ENCODE measurements at places on chromosomes 11 and 22.

DNA sequence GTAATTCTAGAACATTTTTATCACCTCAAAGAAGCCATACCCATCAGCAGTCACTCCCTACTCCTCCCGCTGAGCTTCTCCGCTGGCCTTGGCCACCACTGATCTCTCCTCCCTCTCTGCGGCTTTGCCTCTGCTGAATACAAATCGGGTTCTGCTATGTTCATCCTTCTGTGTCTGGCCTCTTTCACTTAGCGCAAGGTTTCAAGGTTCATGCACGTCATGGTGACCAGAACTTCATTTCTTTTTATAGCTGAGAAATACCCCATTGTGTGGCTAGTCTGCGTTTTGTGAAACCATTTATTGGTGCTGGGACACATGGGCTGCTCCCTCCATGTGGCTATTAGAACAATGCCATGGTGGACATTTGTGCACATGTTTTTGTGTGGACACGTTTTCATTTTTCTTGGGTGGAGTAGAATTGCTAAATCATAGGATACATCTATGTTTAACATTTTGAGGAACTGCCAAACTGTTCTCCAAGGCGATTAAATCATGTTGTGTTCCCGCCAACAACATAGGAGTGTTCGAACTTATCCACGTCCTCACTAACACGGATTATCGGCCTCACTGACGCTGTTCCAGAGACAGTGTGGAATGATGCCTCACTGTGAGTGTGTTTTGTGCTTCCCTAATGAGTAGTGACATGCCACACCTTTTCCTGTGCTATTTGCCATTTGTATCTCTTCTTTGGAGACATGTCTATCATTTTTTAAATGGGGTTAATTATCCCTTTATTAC lies 24.2 kb upstream of the KRTAP5-6 start:
- DNase-seq: no peak

DNA sequence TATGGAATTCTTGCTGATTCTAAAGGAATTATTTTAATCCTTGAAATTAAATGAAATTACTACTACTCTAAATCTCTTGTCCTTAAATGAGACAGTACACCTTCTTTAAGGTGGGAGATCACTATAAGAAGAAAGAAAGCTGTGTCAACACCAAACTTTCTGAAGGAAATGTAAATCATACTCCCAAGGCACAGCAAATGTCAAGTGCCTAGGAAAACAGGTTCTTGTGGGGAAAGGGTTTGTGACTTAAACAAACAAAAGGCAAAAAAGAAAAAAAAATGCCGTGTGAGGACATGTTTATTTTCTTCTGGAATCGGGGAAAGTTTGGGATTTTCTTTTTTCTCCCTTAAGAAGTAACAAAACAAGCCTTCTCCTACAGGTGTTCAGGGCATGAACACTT lies 745.1 kb downstream of the DLG2 start:
- DNase-seq: no peak

DNA sequence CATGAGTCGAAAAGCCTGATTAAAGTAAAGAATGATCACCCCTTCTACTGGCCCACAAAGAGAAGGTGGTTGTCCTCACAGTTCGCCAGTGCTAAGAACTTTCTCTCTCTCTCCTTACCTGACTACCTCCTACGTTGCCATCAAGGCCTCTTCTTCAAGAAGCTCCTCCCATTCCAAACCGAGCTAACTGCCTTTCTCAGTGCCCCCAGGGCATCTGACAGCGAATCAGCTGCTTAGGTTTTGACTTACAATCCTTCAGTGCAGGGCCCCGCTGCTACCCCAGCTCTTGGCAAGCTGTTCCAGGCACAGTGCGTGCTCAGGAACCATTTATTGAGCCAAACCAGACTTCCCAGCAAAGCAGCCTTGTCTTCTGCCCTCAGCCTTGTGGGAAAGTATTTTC lies 5.8 kb downstream of the VSTM5 start:
- no peak for DNase-seq

DNA sequence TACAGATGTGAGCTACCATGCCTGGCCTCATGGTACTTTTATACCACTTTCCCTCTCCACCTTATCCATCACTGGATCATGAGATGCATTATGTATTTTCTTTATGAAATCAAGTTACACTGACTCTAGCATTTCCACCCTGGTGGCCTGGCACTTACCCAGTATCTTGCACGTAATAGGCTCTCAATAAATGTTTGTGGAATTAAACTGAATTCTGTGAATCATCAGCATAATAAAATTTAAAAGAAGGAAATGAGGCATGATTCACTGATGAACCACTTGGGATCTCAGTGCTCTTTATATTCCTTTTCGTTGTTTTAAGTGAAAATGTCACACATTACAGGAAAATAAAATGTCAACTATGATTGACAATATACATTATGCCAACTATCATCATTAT lies 25.1 kb downstream of the ADM start:
- DNase-seq: no peak

GRCh38 chr11:125874556-125875124 lies 12.8 kb upstream of the HYLS1 start:
- no peak for DNase-seq

GRCh38 chr22:32861330-32861729 lies 59.8 kb downstream of the TIMP3 start:
- no peak for DNase-seq

- no peak for DNase-seq
These were observed 3.7 kb downstream of the RNASEH2C start for GRCh38 chr11:65716774-65717405.

GRCh38 chr11:128394431-128395089 lies 192.8 kb downstream of the ETS1 start:
- no peak for DNase-seq

GRCh38 chr11:10722307-10722706 lies 28.7 kb upstream of the CTR9 start:
- DNase-seq: no peak

DNA sequence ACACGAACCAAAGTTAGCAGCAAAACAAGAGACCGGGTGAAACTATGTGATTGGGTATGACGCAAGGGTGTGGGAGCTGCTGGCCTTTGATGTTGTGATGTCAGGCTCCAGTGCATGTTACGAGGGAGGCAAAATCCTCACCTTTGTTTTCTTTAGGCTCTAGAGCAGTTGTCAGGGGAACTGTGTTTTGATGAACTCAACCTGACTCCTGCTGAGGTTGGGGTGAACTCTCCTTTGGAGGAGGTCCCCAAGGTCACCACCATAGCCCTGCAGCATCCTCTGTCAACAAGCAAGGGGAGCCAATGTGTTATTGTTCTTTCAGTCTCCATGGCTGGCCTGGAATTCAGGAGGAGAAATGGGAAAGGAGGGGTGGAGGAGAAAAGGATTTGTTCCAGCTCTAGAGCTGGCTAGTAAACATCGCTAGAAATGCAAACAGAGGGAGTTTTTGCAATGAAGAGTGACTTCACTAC lies 33.8 kb downstream of the RASSF10 start:
- no peak for DNase-seq

GRCh38 chr11:131584785-131585592 lies 214.6 kb downstream of the NTM start:
- no peak for DNase-seq

GRCh38 chr11:65552388-65552951 lies 5.7 kb downstream of the LTBP3 start:
- no peak for DNase-seq

GRCh38 chr11:70547821-70548670 lies 149.7 kb downstream of the CTTN start:
- no peak for DNase-seq

DNA sequence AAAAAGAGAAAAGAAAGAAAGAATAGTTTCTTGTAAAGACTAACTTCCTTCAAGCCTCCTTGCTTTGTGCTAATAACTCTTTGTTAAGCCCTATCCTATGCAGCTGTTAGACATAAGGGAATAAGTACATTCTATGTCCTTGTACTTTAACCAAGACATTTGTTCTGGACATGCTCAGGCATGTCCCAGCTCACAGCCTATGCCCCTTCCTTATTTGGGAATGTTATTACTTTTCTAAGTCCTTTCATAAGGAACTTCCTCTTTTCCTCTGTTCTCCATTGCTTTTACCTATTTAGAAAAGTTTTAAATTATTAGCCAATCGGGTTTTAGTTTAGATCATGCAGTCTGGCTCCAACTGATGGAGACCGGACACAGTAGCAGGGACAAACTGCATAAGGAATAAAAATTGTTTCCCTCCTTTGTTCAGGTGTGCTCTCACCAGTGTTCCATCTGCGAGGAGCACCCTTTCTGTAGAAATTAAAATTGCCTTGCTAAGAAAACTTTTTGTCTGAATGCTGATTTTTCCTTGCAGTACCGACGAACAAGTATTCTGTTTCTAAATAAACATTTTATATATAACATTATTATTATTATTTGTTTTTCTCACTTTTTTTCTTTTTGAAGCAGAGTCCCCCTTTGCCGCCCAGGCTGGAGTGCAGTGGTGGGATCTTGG lies 21.6 kb upstream of the SPINDOC start:
- DNase-seq: no peak

GRCh38 chr11:16982256-16982671 lies 31.9 kb downstream of the PLEKHA7 start:
- DNase-seq: no peak

- DNase-seq: no peak
These were observed 112.1 kb downstream of the PAX6 start for GRCh38 chr11:31699066-31699465.

GRCh38 chr11:95245038-95245437 lies 14.0 kb upstream of the SESN3 start:
- no peak for DNase-seq

DNA sequence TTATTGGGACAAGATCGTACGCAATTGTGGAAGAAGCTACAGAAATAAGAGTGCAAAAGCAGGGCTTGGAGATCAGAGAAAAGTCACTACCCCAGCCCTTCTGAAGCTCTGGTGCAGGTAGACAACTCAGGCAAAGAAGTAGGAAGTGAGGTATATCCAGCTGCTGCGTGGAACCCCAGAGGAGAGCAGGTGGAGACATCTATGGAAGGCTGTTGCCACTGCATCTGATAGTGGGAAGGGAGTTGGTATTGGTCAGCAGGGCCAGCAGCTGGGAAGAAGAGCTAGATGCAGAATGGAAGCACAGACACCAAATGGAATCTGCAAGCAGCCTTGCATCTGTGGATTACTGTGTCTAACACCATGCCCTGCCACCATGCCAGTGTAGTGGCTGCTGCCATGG lies 165.1 kb downstream of the WNT11 start:
- no peak for DNase-seq

DNA sequence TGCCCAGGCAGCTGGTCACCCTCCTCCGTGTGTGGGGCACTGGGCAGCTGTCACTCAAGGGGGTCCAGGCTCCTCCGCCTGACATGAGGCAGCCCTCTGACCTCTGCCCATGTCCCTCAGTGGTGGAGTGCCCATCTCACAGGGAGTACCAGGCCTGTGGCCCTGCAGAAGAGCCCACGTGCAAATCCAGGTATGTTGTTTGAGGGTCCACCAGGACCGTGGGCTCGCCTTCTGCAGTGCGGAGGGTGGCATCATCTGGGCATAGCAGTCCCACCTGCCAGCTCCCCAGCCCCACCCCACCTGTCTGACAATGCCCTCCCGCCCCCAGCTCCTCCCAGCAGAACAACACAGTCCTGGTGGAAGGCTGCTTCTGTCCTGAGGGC lies 30.5 kb downstream of the MUC2 start:
- no peak for DNase-seq

- no peak for DNase-seq
These were observed 59.2 kb upstream of the CD5 start for GRCh38 chr11:61042961-61043540.

- DNase-seq: no peak
These were observed 32.1 kb downstream of the KCNJ4 start for GRCh38 chr22:38422611-38423511.

GRCh38 chr22:35195821-35196220 lies 61.5 kb upstream of the HMGXB4 start:
- DNase-seq: no peak

Data from stimulated activated CD8-positive, alpha-beta memory T cell treated with anti-CD3 and anti-CD28 coated beads, Interleukin-4, amount 100 ng/mL, for 24 hours (primary cell).